Left kidney (tissue), 8 donors: ENCODE measurements at places on chromosomes 5 and 9. TPM values are rescaled to one million over a fixed set of nuclear protein-coding genes. Genes with fewer than 3 reads are reported as not detected.

Gene BTNL8
- 0.65 TPM for polyA plus RNA-seq

Gene SLIT3
- 51.5 TPM for polyA plus RNA-seq

Gene FOXD4L3
- polyA plus RNA-seq: not detected

Gene PCDHB2
- 6.6 TPM for polyA plus RNA-seq

Gene SLC26A2
- polyA plus RNA-seq: 22.8 TPM

Gene OR1J2
- polyA plus RNA-seq: not detected

Gene PCDHGA4
- polyA plus RNA-seq: 2.6 TPM

Gene QRFP
- 0.30 TPM for polyA plus RNA-seq

Gene IFNA21
- polyA plus RNA-seq: not detected

Gene MEIKIN
- polyA plus RNA-seq: not detected

Gene TSSK1B
- 0.12 TPM for polyA plus RNA-seq

Gene ZNG1F
- 34.3 TPM for polyA plus RNA-seq

Gene FRMPD1
- 1.0 TPM for polyA plus RNA-seq

Gene STC2
- 1.8 TPM for polyA plus RNA-seq

Gene ARID3C
- 0.20 TPM for polyA plus RNA-seq

Gene CER1
- polyA plus RNA-seq: 3.3 TPM
